ENCODE measurements at places on chromosomes 6 and 20.

- no peak for DNase-seq
These were observed 57.7 kb downstream of the ZDHHC14 start for GRCh38 chr6:157438611-157439111.

DNA sequence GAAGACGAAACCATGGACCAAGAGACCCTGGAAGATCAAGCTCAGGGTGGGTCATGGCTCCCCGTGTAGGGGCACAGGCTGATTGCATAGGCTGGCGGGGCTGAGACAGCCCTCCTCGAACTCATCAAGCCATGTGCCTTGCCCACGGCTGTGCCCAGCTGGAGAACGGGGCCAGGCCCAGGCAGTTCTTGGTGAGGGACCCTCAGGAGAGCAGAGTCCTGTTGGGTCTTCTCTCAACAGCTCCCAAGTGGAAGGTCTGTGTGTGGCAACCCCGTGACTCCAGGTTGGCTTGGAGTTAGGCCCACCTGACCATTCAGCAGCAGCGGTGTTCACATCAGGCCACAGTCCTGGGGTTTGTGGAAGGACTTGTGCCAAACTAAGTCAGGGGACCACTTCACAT is 276.5 kb downstream of the QKI start:
- no peak for DNase-seq

DNA sequence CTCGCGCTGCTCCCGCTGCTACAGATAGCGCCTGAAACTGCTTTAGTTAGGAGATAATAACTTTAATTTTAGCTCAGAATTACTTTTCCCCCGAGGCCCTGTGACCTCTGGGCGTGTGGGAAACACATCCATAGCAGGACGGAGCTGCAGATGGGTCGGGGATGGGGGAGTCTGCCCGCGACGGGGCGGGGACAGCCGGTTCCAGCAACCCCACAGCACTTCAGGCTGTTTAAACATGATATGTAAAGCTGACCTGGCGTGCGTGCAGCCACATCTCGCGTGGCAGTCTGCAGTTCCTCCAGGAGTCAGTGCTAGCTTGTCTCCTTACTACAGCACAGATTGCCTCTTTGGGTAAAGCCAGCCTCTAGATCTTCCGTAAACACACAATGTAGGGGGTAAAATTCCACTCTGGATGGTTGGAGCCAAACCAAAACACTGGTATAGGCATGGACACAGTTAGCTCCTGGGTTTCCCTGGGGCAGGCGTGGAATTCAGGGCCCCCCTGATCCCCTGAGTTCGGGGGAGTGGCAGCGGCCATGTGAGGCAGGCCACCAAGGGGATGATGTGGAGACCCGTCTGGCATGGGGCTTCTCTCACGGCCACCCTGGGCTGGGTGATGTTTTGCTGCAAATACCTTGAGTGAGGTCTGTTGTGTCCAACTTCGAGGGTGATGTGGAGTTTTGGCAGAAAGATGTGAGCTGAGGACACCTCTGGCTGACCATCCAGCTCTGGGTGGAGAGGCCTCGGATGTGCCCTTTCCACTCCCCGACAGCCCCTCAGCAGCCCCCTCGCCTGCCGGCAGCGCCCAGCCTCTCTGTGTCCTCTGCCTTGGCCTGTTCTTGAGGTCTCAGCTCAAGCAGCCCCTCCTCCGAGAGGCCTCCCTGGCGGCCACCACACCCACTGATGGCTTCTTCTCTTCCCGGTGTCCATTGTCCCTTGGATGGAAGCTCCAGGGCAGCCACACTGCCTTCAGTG is 214.5 kb downstream of the TAF4 start:
- peak; percentile 70 for DNase-seq

- no peak for DNase-seq
These were observed 23.2 kb downstream of the PLCB1 start for GRCh38 chr20:8155229-8155628.

GRCh38 chr6:84575264-84575663 is 189.1 kb downstream of the TBX18 start:
- no peak for DNase-seq

GRCh38 chr20:38523697-38524096 is 51.1 kb downstream of the RALGAPB start:
- DNase-seq, result no peak

DNA sequence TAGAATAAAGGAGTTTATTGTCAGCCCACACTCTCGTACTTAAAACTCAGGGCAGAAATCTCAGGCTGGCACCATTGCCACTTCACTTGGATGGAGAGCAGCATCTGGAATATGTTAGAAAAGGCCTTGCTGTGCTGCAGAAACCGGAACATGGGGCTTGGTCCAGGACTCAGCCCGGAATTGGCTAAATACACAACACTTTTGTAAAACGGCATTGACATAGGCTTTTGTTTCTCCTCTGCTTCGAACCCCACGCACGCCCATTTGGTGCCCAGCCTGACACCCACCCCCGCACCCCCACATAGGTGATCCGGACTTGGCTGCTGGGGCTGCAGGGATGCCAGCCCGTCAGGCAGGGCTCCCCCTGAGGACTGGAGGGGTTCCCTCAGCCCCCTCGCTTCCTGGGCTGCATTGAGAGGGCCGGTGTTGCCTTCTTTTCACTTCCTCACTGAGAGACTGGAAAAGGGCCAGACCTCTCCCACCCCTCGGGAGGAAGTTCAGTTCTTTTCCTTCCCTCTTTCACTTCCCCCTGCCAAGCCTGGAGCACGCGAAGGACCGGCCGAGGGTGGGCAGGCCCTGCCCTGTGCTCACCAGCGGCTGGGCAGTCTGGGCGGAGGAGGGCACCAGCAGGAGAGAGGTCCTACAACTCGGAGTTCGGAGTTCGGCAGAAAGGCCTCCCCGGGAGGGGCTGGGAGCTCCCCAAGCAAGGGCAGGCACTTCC is 17.9 kb upstream of the CST3 start:
- DNase-seq, result peak; percentile 88

DNA sequence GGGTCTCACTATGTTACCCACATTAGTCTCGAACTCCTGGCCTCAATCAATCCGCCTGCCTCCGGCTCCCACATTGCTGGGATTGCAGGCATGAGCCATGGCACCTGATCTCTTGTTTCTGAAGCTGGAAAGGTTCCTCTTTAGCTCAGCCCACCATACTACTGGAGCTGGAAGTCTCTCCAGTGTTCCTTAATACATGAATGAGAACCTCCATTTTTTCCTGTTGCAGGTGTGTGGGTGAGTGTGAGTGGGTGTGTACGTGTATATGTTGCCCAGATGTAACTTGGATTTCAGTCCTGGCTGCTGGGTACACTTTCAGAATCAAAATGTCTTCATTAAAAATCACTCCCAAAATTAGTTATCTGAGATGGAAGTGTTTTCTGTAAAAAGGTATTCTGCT is 11.1 kb downstream of the PNPLA1 start:
- no peak for DNase-seq

Measured in spleen (tissue), 13 donors.